ENCODE measurements at places on chromosomes 11 and 22.
A peak's percentile ranks its signal among the peaks of the same experiment; 100 is the strongest.

DNA sequence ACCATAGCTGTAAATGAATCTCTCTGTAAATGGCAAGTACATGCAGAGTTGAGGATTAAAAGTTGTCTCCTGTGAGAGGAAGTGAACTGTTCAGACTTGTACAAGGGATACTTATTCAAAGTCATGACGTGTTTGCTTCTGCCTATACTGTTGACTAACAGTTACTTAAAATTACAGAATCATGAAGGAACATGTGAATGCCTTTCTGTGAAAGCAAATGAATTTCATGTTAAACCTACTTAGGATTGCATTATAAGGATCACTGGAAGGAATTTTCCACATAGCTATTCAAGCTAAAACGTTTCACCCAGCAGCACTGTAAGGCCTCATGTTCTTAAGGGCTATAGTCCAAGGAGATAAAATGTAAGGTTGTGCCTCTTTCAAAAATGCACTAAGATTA is 93.4 kb upstream of the BIRC3 start:
- DNase-seq: no peak

DNA sequence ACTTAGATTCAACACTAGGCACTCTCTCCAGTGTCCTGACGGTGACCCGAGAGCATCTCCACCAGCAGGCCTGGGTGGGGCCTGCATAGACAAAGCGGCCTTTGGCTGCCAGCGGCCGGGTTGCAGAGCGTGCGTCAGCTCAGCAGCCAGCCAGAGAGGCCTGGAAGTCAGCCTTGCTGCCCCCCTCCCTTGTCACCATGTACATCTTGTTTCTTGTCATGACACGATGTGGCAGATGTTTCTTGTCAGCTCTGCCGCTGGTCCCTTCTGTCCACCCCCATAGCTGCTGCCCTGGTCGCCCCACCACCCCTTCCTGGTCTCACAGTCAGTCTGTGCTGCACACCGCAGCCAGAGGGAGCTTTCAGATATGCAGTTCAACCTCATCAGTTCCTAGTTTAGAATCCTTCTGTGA is 33.1 kb upstream of the CBX7 start:
- no peak for DNase-seq

DNA sequence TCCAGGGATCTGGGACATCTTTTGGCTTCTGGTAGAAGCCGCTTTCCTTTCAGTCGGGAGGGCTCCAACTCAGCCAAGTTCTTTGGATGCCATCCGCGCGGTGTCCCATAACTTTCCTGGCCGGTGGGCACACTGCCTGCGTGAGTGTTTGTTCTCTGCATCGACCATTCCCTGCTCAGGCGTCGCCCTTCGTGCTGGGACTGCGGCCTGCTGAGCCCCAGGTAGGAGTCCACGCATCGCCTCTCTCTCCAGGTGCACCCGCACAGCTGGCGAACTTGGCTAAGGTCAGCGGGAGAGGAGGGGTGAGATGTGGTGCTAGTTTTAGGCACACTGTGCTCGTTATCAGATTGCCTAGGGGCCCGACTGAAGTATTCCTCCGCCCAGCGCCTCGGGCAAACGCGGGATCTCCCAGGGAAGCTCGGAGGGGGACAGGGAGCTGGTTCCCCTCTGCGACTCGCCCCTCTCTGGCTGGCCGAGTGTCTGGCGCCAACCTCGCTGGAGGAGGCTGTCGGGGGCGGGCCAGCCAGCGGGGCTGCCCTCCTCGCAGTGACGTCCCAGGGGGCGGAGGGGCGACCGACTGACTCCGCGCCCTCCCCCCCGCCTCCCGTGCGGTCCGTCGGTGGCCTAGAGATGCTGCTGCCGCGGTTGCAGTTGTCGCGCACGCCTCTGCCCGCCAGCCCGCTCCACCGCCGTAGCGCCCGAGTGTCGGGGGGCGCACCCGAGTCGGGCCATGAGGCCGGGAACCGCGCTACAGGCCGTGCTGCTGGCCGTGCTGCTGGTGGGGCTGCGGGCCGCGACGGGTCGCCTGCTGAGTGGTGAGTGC is at the start of gene LAYN:
LAYN (plus strand) TSS at position 607 of the 823 bp plus-strand sequence; CDS start at position 731, 124 bp downstream.
- DNase-seq: peak; percentile 86

DNA sequence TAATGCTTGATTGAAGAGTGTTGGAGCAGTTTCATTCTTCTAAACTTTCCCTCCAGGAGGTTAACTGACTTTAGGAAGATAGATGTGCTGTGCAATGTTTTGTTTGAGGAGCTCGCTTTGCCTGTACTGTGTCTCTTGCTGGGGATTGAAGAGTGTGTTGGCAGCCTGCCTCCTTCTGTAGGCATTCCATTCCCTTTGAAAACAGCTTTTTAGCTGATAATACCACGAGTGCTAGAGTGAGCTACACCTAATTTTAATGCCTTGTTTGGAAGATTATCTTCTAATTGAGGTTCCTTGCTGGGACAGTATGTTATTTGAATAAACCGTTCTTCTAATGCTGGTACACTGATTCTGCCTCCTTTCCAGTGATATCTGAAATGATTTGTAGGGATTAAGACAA is 7.2 kb downstream of the DDX10 start:
- no peak for DNase-seq

DNA sequence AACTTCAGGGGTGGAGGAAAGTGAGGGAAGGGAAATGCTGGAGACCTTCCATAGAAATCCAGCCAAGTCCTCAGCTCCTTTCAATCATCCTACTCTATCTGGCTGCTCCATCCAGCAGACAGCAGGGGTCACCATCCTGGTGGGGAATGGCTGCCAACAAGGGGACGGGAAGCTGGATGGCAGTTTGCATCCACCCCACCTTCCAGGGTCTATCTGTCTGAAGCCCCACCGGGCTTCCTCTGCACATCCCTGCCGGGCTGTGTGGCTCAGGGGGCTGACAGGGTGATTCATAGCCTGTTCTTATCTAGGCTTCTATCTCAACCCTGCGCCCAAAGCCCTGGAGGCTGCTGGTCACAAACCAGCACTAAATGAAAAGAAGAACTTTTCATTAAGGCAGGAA is 1.1 kb downstream of the SYTL2 start:
- peak; percentile 18 for DNase-seq

- no peak for DNase-seq
These were observed 19.0 kb downstream of the SMCO4 start for GRCh38 chr11:93524173-93524536.

GRCh38 chr22:37218399-37218770 is 6.1 kb upstream of the SSTR3 start:
- DNase-seq: no peak
